Activated B cell treated with CpG ODN at 0.5 μM for 24 hours (primary cell): ENCODE measurements at places on chromosomes 12 and 14.
A peak's percentile ranks its signal among the peaks of the same experiment; 100 is the strongest.

DNA sequence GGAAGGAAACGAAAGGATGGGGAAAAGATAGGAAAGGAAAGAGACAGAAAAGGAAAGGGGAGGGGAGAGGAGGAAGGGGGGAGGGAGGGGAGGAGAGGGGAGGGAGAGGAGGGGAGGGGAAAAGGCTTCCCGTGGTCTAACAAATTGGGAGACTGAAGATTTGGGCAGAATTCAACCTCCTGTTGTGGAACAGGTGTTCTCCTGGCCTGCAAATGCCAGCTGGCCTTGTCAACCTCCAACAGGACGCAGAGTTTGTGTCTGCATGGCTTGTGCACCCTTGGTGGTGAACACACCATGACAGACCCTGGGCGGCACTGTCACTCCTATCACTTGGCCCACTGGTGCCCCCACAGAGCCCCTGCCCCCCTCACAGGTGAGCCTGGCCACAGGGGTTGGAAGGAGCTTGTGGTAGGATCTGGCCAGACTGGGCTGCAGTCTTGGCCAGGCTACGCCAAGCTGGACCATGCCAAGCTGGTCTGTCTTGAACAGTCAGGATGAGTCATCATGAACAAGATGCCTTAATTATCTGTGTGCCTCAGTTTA lies 321.6 kb downstream of the BCL11B start:
- DNase-seq: no peak

GRCh38 chr14:59925797-59926196 lies 5.9 kb downstream of the LRRC9 start:
- no peak for DNase-seq

DNA sequence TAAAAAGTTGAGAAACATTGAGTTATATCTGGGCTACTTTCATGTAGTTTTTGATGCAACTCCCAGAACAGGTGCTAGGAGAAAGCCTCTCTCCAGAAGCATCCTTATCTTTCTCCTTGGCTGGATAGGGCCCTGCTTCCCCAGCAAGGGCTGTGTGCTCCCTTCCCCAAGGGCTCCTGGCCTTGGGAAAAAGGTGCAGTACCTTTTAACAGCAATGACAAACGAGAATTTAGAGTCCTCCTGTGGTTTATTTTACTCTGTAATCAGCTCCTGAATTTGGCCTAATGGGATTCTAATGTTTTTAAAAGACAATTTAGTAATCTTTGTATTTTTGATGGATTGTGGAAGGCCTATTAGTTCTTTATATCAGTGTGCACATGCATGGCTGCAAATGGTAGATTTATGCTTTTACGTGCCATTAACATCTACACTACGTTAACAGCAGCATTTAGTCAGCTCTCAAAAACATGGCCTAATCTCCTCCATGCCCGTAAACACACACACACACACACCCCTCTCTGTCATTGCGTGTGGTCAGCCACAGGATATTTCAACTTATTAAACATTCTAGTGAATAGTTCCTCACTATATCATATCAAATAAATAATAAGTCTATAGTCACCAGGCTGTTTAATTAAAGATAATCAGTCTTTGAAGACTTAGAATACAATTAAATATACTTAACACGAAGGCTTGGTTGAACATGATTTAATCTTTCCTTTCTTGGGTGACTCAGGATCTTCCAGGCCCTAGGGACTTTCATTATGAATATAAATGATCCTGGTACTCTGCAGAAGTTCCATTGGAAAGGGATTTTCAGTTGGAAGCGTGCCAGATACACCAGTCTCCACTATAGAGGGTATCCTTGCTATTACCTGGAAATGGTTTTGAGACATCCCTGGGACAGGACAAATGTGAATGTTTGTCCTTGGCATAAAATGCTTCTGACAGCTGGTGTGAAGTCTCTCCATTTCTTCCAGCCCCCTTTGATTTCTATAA lies 181.4 kb upstream of the PWP1 start:
- no peak for DNase-seq

- peak; percentile 68 for DNase-seq
These were observed 3.0 kb downstream of the LTBP2 start for GRCh38 chr14:74608959-74609611.

- no peak for DNase-seq
These were observed 15.4 kb downstream of the TEAD4 start for GRCh38 chr12:2974560-2974971.

- DNase-seq: no peak
These were observed 13.4 kb downstream of the CKAP4 start for GRCh38 chr12:106234449-106234848.

DNA sequence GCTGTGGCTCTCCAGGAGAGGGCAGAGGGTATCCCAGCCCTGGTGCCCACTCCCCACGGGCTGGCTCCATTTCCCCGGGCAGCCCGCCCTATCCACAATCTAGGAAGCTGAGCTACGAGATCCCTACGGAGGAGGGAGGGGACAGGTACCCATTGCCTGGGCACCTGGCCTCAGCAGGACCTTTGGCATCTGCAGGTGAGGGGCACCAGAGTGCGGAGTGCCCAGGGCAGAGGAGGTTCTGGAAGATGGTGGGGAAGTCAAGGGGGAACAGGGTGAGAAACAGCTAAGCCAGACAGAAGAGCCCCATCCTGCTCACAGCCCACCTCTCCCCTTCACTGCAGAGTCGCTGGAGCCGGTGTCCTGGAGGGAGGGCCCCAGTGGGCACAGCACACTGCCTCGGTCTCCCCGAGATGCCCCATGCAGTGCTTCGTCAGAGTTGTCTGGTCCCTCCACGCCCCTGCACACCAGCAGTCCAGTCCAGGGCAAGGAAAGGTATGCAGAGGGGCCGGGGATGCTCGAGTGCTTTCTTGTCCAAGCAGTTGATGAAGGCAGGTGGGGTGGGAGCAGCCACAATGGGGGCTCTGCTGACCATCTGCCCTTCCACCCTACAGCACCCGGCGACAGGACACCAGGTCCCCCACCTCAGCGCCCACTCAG lies 10.3 kb downstream of the TNS2 start:
- no peak for DNase-seq

DNA sequence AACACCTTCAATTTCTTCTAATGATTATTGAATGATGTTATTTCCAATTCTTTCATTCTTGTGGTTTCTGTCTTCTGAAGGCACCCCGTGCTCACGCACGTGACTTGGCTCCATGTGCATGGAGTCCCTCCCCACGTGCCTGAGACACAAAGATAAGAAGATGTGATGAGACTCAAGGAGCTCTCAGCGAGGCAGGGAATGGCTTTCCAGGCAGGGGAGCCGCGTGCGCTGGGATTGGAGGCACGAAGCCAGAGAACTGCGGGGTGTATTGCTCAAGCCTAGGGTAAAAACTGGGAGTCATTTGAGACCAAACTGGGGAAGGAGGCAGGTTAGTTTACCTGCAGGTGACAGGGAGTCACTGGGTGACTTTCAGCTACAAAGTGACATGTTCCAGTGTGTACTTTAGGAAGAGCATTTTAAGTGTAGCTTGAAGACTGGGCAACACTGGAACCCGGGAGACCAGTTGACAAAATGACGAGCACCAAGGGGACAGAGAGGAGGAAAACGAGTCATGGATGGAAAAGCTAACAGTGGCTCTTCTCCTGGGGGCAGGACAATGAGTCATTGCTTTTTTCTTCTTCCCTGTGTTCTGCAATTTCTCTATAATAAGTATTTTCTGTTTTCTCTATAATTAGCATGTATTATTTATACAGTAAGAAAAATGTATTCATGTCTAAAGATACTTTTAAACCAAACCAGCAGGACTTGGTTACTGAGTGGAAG lies 311.7 kb upstream of the FKBP4 start:
- DNase-seq: no peak

GRCh38 chr14:61535032-61535431 lies 160.3 kb upstream of the HIF1A start:
- no peak for DNase-seq

DNA sequence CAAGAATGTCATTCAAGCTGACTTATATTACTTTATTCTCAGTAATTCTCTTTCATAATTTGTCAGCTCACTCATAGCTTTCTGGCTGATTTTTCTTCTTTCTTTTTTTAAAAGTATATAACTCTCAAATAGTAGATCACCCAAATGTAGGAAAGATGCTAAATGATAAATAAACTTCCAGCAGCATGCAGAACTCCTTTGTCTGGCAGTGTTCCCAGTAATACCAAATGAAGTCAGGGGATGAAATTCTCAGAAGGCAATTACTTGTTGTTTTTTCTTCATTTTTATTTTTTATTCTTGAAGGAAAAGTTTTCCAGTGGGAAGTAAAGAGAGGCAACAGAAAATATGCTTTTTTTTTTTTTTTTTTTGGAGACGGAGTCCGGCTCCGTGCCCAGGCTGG lies 133.3 kb upstream of the SLCO1C1 start:
- no peak for DNase-seq

DNA sequence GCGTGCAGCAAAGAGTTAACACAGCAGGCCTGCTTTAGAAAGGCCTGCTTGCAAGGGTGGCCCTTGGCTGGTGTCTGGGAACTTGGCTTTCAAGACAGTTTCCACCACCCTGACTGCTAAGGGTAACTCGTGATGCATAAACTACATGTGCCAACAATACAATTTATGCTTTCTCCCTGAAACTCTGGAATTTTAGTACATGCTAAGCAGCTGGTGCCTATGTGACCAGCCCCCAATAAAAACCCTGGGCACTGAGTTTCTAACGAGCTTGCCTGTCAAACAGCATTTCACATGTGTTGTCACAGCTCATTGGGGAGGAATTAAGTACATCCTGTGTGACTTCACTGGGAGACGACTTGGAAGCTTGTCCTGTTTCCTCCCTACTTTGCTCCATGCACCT lies 133.1 kb downstream of the SLC5A8 start:
- no peak for DNase-seq
